ENCODE measurements at places on chromosomes 3 and 15.

DNA sequence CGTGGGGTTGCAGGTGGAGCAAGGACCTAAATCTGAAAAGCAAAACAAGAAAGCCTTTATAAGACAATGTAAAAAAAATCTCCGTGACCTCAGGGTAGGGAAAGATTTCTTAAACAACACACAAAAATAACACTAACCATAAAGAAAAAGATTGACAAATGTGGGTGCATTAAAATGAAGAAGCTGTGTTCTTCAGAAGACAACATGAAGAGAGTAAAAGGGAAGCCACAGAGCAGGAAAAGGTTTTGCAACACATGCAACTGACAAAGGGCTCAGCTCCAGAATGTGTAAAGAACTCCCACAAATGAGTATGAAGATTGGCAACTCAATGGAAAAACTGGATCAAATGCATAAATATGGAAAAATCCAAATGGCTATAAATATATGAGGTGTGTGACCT lies 74.2 kb downstream of the MAGEF1 start:
- no peak for DNase-seq

- no peak for DNase-seq
Measured at GRCh38 chr15:97867870-97868269, 92.6 kb upstream of the ARRDC4 start.

DNA sequence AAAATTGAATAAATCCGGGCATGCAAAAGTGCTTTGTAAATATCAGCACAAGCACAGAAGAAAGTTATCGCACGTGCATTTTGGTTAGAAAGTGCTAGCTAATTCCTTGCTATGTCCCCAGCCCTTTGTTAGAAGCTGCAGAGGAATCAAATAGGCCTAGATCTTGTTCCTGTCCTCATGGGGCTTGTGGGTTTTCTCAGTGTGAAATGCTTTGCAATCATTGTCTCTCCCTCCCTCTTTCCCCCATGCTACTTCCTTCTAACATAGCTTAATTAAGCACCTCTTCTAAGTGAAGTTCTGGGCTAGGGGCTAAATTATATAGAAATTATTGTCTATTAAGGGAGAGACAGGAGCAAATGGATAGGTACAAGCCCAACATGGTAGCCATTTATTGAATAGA lies 271.7 kb downstream of the RPLP1 start:
- no peak for DNase-seq

GRCh38 chr3:117016378-117016777 lies 306.8 kb downstream of the TUSC7 start:
- no peak for DNase-seq

GRCh38 chr3:81302045-81302444 lies 459.4 kb downstream of the GBE1 start:
- DNase-seq = peak; percentile 43

GRCh38 chr3:7508821-7509220 lies 647.9 kb downstream of the GRM7 start:
- DNase-seq = no peak

- no peak for DNase-seq
Measured at GRCh38 chr3:33103034-33103433, 6.1 kb upstream of the GLB1 start.

GRCh38 chr3:127207727-127208482 lies 15.0 kb downstream of the PRR23E start:
- no peak for DNase-seq

GRCh38 chr3:67458408-67458807 lies 196.0 kb downstream of the SUCLG2 start:
- no peak for DNase-seq
